ENCODE measurements at places on chromosomes 16 and 17.

DNA sequence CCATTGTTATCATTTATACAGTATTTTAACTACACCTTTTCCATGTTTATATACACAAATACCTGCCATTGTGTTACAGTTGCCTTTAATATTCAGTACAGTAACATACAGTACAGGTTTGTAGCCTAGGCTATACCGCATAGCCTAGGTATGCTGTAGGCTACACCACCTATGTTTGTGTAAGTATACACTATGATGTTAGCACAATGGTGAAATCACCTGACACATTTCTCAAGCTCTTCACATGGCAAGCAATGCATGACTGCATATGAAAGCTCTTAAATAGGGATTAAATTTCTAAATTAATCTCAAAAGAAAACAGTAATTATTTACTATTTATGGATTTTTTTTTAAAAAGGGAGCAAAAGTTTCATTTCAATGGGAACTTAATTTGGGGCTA is 12.0 kb downstream of the LRRC37B start:
- no peak for DNase-seq

- no peak for DNase-seq
Observed at GRCh38 chr17:145671-146541, 8.5 kb downstream of the SCGB1C2 start.

GRCh38 chr17:17760872-17761550 is 75.8 kb downstream of the SREBF1 start:
- no peak for DNase-seq

GRCh38 chr16:88030498-88030897 is 79.3 kb downstream of the BANP start:
- no peak for DNase-seq

DNA sequence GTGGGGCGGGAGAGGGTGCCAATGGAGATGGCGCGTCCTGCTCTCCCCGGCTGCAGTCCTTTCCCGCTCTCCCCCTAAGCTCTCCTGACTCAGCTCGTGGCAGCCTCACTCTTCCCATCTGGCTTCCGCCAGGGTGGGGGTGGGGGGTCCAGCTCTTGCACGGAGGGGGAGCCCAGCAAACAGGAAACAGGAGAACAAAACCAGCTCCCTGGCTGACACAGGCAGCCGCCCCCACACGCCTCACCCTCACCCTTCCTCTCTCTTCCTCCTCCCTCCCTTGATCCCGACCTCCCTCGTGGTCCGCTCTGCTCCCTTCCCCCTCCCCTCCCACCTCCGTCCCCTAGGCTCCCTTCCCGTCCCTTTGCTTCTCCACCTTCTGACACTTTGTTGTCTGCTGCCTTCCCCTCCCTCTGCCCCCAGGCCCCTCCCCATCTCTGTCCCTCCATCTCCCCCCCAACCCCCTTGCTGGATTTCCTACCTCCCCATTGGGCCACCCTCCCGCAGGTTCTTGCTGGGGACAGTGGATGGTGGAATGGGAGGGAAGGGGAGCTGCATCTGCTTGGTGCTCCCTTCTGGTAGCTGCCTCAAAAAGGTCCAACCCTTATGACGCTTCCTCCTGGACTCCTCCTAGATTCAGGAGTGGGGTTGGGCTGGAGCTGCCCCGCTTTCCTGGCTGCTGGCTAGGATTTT is 23.7 kb downstream of the ARHGAP23 start:
- DNase-seq = no peak

- no peak for DNase-seq
Observed at GRCh38 chr16:58885528-58886170, 151.5 kb upstream of the GOT2 start.

DNA sequence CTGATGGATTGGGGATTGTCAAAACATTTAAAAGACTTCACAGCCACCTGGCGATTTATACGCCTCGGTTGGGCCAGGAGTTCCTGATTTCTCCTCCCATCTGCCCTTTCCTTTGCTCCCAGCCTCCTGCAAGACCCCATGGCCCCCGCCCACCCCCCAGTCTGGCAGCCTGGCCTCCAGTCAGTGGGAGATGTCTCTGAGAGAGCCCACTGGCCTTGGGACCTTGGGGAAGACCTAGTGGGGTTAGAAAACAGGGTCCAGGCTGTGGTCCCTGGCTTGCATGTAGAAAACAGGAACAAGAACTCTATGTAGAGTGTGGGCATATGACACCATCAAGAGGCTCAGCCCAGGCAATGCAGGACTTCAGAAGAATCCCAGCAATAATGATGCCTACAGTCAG is 209.4 kb upstream of the C16orf82 start:
- DNase-seq = no peak

- no peak for DNase-seq
Observed at GRCh38 chr16:26133416-26134093, 441.8 kb downstream of the HS3ST4 start.

DNA sequence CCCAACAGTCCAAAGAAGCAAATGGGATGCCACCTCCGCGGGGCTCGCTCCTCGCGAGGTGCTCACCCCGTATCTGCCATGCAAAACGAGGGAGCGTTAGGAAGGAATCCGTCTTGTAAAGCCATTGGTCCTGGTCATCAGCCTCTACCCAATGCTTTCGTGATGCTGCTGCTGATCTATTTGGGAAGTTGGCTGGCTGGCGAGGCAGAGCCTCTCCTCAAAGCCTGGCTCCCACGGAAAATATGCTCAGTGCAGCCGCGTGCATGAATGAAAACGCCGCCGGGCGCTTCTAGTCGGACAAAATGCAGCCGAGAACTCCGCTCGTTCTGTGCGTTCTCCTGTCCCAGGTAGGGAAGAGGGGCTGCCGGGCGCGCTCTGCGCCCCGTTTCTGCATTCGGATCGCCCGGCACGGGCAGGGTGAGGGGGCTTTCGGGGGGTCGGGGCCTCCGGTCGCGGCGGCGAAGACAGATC is at the start of gene CDH13:
Gene CDH13, plus strand, starts transcription at position 179 of the 471 bp plus-strand sequence.
- DNase-seq = no peak

GRCh38 chr17:66275651-66276050 is 26.8 kb upstream of the PRKCA start:
- no peak for DNase-seq

DNA sequence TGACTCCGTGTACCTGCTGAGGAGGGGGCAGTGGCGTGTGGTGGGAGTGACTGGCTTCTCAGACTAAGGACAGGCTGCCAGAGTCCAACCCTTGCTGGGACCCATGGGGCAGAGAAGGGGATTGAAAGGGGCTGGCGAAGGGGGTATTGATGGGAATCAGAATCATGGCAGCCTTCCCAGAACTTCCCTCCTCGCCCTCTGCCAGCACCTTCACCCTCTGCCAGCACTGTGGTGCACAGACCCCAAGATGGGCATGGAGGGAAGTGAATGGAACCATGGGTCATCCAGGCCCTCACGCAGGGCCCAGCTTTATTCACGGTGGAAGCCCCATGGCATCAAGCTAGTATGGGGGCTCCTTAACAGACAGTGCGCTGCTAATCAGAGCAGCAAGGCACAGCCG is 76.8 kb downstream of the IRX5 start:
- DNase-seq = no peak

DNA sequence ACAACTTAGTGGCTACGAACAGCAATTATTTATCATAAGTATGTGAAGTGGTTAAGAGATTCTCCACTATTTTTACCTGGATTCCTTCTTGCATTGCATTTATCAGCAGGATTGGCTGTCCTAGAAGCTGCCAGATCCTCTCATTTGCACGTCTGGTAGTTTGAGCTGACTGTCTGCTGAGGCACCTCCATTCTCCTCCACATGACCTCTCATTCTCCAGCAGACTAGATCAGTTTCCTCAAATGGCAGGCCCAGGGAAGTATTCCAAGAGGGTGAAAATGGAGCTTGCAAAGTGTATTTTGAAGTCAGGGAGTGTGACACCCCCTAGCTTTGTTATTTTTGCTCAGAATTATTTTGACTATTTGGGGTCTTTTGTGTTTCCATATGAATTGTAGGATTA is 870.1 kb downstream of the CDH11 start:
- no peak for DNase-seq

- no peak for DNase-seq
Observed at GRCh38 chr16:27960619-27961295, 102.8 kb downstream of the GSG1L start.

- DNase-seq = no peak
Observed at GRCh38 chr17:29178750-29179231, 1.4 kb downstream of the MYO18A start.

DNA sequence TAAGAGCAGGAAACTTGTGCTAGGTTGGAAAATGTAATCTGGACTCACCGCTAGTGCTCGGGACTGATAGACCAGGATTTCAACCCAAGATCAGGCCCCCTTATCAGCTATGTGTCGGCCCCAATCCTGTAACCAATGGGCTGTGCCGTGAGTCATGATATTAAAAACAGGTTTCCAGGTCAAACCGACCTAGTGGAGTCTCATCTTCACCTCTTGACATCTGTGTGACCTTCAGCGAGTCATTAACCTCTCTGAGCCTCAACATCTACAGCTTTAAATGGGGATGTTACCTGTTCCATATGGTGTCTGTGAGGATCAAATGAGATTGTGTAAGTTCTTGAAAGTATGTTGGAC is 512 bp downstream of the PMM2 start:
- no peak for DNase-seq

DNA sequence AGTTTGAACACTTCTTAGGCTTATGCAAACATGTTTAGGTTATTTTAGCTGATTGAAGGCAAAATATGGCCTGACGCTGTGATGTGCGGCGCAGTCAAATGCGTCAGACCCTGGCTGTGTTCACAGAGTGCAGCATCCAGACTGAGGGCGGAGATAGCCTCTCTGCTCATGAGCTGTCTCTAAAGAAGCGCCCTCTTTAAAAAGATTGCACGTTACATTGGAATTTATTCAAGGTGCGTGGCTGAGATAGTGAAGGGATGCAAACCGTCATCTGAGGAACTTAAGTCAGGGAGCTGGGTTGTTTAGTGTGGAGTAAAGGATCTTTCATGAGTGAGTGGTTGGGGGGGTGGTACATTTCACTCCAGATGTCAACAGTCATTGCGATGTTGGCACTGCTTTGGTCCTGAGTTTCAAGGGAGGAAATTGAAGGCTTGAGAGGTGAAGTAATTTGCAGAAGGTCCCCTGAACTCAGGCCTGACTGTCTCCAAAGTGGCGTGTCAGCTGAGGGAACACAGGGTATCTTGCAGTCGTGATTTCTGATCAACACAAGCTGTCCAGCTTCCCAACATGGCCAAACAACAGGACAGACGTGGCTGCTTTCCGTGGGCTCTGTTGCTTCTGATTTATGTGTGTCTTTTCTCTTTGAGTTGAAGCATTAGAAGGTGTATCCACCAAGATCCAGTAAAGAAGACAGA is 33.4 kb downstream of the RPTOR start:
- no peak for DNase-seq

DNA sequence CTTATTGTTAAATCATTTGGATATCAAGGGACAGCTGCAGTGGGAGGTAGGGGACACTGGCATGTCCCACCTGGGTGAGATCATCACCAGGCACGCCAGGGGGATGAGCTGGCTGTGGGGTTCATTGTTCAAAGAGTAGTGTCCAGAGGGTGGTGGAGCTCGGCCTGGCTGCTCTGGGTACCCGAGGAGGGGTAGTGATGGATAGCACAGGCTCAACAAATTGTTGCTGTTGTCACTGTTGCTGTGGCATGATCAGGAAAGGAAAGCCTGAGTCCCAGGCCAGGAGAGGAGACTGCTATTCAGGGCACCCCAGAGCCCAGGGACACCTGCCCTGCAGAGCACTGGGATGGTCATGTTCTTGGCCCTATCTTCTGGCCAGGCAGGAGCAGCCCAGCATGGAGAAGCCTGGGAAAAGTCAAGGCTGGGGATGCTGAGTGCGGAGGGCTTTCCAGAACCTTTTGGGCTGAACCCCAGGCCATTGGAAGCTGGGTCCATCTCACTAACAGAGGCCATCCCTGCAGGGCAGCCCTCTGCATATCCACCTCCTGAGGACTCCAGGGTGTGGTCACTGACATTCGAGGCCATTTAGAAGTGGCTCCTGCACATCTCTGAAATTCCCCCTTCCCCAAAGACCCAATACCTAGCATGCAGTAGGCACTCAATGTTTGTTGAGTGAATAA is 12.1 kb downstream of the BEAN1 start:
- DNase-seq = no peak

DNA sequence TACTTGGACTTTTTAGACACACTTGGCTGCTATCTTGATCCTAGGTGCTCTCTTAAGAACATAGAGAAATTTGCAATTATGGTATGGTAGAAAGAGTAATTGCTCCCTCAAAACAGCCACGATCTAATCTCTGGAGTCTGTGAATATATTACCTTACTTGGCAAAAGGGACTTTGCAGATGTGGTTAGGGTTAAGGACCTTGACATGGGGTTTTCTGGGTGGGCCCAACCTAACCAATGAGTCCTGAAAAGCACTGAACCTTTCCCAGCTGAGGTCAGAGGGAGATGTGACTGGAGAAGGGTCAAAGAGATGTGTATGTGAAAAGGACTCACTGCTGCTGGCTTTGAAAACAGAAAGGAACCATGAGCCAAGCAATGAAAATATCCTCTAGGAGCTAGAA is 26.7 kb upstream of the MED13 start:
- no peak for DNase-seq

DNA sequence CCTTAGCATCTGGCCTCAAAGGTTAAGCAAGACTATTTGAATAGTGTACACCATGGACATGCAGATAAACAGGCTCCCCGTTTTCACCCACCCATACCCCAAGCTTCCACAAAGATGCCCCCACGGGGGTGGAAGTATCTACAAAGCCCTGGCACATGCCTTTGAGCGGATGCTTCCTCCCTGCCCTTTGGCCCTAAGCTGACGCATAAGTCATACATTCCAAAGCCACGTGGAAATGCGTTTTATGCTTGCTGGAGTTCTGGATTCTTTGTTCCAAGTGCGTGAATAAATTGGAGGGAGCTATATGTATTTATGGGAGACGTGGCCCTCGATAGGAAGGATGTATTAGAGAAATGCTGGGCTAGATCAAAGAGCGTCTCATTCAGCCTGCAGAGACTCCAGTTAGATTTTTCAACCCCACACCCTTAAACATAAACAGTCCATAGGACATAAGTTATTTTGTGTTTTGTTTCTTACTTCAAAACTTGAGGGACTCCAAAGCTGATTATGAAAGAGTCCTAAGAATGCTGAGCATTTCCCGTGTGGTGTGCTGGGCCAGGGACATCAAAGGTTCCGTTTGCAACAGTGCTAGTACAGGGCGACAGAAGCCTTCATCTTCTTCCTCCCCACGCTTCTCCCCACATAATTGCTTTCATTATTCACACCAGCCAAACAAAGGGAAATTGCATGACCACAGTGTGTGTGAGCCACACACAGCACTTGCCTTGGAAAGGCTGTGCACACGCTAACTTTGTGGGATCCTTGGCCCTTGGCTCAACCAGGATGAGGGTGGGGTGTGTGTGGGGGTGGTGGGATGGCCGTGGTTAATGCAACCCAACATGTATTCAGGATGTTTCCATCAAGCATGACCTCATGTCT is 73.6 kb downstream of the WIPI1 start:
- peak; percentile 22 for DNase-seq

DNA sequence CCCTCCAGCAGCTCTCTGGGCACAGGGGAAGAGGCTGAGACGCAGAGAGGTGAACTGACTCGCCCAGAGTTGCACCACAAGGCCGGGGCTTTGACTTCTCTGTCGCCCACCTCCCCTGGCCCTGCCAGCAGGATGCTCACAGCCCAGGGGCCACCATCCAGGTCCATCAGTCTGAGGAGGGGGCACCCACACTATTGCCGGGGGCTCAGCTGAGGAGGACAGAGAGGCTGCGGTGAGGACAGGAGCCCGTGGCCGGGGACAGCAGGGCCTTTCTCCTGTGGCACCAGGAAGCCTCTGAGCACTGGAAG is 32.6 kb downstream of the KDM8 start:
- DNase-seq = no peak
